Hematopoietic multipotent progenitor cell treated with erythropoietin and hydrocortisone succinate and interleukin-3 and kit ligand, for 6 days (in vitro differentiated cells): ENCODE measurements at places on chromosomes 4 and X.
A peak's percentile ranks its signal among the peaks of the same experiment; 100 is the strongest.

- no peak for DNase-seq
These were observed 23.0 kb downstream of the GPM6B start for GRCh38 chrX:13793897-13794296.

DNA sequence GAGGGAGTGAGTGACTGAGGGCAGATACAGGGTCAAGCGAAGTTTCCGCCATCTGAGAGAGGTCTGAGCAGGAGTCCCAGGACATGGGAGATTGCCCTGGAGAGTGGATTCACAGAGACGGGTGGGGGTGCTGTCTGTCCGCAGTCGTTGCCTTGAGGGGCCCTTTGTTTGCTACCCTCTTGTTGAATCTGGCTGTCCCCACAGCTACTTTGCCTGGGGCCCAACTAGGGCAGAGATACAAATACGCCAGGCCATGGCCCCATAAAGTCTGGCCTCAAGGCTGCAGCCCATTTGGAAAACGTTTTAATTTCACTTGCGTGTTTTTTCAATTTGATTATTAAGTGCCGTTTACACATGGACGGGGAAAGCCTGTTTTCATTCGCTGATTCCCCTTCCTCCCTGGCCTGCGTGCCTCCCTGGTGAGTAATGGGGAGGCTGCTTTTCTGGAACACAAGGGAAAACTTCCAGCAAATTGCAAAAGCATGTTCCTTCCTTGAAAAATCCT lies 134.4 kb downstream of the SMIM20 start:
- DNase-seq, result no peak

GRCh38 chr4:95507561-95507960 lies 41.2 kb downstream of the UNC5C start:
- no peak for DNase-seq

DNA sequence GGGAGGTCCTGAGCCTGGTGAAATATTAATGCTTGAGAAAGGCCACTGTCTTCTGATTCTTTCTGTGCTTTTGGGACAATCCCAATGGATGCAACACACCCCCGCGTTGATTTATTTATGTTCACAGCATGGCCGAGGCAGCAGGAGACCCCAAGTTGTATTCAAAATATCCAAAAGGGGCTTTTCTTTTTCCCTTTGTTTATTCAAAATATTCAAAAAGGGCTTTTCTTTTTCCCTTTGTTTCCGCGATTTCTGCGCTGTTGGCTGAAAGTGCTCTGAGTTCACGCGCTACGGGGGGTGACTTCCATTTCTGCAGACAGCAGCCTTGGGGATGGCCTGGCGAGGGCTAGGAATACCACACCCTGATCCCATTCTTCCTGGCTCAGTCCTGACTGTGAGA lies 59.5 kb upstream of the PPP2R3B start:
- DNase-seq, result no peak

DNA sequence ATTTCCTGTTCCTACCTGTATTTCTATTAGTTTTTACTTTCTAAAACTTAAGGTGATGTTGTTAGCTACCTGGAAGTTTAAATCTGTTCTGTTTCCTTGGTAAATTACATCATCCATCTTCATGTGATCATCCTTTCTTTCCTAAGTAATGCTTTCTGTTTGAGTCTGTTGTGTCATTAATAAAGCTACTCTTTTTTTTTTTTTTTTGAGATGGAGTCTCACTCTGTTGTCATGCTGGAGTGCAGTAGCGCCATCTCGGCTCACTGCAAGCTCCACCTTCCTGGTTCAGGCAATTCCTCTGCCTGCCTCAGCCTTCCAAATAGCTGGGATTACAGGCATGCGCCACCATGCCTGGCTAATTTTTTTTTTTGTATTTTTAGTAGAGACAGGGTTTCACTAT lies 73.3 kb downstream of the FIP1L1 start:
- DNase-seq, result no peak

DNA sequence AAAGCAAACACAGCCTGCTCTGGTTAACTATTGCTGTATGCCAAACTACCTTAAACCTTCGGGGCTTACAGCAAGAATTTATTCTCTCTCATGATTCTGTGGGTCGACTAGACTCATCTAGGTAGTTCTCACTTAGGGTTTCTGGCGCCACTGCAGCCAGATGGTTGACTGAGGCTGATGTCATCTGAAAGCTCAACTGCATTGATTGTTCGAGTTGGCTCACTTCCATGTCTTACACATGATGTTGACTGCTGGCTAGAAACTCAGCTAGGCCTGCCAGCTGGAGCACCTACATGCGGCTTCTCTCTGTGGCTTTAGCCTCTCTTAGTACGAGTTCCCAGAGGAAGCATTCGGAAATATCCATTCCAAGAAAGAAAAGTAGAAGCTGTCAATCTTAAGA lies 103.2 kb downstream of the SRPX start:
- no peak for DNase-seq

DNA sequence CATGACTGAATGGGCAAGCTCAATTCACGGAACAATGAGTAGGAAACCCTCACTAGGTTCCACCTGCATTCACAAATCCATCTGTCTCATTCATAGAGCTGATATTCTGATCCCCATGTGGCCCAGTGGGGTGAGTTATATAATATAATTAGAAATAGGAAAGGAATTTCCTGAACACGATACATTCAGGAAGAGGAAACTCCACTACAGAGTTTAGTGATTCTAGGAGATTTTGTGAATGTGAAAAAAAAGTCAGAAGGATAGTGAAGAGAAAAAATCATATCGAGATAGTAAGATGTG lies 471.2 kb downstream of the GASK1B start:
- no peak for DNase-seq

DNA sequence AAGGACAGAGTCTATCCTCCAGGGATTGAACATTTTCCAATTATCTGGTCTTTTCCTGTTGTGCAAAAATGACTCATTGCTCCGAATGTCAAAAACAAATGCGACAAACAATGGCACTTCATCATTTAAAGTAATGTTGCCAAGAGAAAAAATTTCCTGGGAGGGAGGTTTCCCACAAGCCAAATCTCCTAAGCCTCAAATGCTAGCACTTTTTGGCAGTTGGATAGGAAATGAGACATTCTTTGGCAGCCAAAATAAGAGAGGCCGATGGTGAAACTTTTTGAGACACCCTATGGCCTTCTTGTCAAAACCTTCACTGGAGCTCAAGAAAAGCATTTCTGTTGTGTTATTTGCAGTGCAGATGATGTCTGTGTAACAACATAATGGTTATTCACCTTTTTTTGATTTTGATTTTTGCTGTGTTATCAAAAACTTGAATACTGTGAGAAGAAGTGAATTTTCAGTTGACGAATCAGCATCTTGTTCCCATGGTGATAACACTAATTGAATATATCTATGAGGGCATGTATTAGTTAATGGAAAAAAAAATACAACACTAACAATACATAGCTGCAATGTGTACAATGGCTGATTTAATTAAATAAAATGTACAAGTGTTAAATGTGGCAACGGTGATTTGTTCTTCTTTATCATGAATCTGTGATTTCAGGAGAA lies 333.8 kb downstream of the ANK2 start:
- no peak for DNase-seq

GRCh38 chr4:3329887-3330286 lies 37.1 kb downstream of the RGS12 start:
- no peak for DNase-seq

- DNase-seq, result no peak
These were observed 1.6 kb downstream of the MAPK10 start for GRCh38 chr4:86358257-86358656.

GRCh38 chrX:49840679-49841078 lies 11.6 kb downstream of the PAGE4 start:
- DNase-seq, result peak; percentile 75

GRCh38 chr4:55314141-55314820 lies 31.8 kb upstream of the SRD5A3 start:
- DNase-seq, result no peak

- DNase-seq, result no peak
These were observed 146.7 kb upstream of the VCX3A start for GRCh38 chrX:6681521-6682145.

DNA sequence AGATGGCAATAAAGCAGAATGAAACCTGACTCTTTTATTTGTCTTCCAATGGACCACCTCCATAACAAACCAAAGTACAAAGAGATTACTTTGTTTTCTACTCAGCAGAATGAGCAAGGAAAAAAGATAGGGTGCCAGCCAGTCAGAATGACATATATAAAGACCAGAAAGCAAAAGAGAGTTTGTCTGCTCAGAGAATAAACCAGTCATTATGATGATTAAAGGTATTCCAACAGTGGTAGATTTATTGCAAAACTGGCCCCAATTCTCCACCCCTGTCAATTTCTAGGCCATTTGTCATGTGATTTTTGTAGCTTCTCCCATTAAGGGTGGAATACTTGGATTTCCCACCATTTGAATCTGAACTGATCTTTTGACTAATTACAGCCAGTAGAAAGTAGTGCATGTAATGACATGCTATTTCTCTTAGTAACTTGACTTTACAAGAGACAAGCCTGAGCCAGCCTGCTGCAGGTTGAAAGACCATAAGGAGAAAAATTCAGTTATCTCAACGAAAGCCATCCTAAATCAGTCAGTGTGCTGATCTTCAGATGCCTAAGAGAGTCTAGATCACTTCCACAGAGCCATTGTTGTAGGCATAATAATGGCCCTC lies 203.1 kb downstream of the EPHA5 start:
- DNase-seq, result no peak

GRCh38 chr4:109041463-109042360 lies 260.7 kb downstream of the COL25A1 start:
- DNase-seq, result no peak

GRCh38 chr4:168740691-168741090 lies 243.8 kb downstream of the PALLD start:
- no peak for DNase-seq

GRCh38 chr4:26058537-26058936 lies 144.5 kb downstream of the SMIM20 start:
- DNase-seq, result no peak

DNA sequence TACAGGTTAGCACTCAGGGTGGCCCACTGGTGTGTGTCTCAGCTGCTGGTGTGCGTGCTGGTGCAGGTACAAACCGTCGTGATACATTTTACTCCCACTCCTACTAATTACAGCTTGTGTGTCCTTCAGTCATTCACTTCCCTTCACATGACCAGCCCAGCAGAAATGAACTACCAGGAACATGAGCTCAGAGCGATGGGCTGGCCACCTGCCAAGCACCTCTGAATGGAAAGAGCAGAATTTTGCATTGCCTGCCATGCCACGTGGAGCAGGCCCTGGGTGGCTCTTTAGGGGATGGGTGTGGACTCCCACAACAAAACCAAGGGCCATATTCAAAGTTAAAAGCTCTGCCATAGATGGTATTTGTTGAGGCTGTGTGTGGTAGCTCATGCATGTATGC lies 58.9 kb upstream of the PGM2 start:
- peak; percentile 78 for DNase-seq

DNA sequence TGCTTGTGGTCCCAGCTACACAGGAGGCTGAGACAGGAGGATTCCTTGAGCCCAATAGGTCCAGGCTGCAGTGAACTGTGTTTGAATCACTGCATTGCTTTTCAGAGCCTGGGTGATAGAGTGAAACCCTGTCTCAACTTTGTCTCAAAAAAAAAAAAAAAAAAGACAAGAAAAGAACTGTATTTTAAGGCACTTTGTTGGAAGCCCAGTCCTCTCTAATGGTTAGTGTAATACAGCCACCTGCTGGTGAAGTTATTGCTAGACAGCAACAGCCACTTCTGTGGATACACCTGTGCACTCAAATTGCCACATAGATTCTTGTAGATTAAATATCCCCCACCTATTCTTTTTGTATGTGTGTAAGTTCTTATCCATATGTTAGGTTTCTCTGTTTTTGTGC lies 10.1 kb upstream of the FGG start:
- peak; percentile 79 for DNase-seq

- peak; percentile 36 for DNase-seq
These were observed 70.9 kb upstream of the UGT2B7 start for GRCh38 chr4:69025191-69025998.

GRCh38 chr4:7429069-7429416 lies 5.7 kb downstream of the PSAPL1 start:
- no peak for DNase-seq

DNA sequence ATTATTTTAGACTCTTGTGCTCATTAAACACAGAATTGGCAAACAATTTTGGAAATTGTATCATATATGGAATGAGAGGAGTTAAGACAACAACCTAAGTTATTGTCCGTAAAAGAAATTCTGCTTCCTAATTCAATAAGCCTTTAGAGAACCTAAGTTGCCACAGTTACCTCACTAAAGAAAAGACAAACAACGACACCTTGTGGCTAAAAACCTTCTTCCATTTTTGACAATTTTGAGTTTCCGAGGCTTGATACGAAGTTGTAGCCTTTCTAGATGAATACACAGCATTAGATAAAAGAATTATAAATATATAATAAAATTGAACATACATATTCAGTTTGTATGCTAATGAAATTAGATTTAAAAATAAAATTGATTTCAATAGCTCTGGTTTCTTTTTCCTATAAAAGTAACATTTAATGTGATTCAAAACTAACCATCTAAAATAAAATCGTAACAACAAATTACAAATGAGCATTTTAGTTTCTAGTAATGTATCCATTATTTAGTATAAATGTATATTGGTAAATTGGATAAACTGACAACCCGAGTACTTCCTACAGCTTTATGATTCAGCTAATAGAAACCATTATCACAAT lies 275.1 kb downstream of the GPM6A start:
- peak; percentile 68 for DNase-seq

- DNase-seq, result no peak
These were observed 86.5 kb upstream of the GPM6B start for GRCh38 chrX:13903405-13903804.

GRCh38 chr4:56321251-56321650 lies 66.0 kb downstream of the AASDH start:
- DNase-seq, result no peak
